NCI-H1417 treated with DMSO at 0.1 percent for 48 hours (cell line): ENCODE measurements at places on chromosomes 2 and 18.

DNA sequence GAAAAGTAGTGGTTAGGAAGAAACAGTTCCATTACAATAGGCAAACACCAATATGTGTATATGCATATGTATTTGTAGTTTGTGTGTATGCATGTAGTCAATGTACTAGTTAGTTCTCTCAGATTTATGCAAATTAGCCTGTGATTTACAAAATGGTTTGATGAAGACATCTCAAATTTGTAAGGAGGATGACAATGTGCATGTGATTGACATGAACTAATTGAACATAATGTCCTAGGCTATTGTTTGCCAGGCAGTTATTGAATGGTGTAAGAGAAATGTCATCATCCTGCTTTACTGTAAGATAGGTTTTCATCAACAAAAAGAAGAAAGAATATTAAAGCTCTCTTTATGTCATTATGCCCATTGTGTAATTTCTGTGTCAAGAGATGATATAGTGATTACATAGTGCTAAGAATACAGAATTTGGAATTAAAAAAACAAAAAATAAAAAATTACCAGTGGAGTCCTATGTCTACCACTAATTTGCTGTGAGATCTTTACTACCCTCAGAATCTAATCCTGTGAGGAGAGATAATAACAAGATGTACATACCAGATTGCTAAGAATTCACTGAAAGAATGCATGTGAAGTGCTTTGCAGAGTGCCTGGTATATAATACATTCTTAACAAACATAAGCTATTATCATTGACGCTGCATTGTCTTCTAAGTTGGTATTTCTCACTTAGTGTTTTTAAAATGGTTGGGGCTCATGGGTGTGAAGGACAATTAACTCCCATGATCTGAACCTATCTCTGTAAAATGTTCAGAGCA is 258.0 kb downstream of the CPS1 start:
- no peak for DNase-seq

DNA sequence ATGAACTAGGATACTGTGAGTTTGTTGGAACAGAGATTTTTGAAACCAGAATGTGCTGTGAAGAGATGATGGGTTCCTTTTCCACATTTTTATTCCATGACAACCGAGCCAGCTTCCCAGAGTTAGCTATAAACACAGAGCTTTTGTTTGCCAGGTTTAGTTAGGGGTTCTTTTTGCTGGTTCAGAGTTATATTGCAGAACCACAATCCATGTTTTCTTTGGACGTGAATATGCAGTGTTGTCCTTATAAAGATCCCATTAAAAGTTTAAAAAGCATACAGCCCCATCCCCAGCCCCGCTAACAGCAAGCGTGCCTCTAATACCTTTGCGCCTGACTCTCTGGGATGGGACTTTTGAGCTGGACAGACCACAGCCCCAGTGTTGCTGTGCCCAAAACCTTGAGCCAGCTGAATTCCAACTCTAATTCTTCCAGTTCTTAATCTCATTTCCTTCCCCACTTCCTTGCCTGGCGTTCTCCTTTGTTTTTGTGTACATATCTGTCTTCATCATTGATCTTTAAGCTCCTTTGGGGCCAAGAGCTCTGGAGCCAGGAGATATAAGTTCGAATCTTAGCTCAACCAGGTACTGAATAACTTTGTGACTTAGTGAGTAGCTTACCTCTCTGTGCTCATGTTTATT is 72.3 kb downstream of the SPATS2L start:
- no peak for DNase-seq

DNA sequence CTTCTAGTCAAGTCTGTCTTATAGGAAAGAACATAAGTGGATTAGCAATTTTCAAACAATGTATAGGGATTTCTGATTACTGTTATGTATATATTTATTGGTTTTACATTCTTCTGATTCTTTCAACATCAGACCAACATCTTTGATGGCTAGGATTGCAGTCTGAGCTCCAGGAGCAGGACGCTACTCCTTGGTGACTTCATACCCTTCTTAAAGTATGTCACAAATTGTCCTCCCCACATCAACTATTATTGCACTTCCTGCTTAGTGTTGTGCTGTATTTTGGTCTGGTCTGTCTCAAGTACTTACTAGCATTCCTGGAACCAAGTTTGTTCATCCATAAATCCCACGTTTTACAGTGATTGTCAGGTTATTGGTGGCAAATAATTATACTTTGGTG is 49.0 kb downstream of the MAP2 start:
- no peak for DNase-seq

DNA sequence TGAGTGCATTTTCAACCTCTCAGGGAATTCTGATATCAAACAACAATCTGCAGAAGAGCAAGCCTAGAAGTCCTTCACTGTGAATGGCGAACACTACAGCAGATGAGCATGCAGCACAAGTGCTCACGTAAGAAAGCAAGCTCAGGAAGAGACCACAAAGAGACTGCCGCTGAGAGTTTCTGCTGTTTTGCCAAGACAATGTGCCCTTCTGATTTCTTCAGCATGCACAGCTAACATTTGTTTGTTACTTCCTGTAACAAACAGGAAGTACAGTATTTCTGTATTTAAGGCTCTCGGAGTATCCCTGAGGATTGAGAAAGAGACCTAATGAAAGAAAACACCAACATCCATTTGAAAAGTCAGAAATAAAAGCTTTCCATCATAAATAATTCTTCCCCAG is 45.9 kb downstream of the MBOAT2 start:
- no peak for DNase-seq

GRCh38 chr2:81087646-81088045 is 783.1 kb upstream of the LRRTM1 start:
- DNase-seq, result no peak

- DNase-seq, result no peak
Observed at GRCh38 chr2:32960647-32961403, 14.1 kb downstream of the LTBP1 start.

DNA sequence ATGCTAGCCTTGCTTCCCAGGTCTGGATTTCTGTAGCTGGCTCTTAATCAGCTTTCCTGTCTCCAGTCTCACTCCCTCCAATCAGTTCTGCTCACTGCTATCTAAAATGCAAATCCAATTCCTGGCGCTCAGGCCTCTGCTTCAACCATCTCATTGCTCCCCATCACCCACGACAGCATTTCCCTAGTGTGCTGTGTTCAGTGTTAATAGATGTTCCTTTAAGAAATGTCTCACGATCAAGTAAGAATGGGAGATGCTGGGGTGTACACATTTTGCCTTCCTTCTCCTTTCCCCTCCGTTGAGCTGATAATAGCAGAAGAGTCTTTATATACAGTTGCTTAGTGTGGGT is 1.6 kb upstream of the PUM2 start:
- DNase-seq, result no peak

DNA sequence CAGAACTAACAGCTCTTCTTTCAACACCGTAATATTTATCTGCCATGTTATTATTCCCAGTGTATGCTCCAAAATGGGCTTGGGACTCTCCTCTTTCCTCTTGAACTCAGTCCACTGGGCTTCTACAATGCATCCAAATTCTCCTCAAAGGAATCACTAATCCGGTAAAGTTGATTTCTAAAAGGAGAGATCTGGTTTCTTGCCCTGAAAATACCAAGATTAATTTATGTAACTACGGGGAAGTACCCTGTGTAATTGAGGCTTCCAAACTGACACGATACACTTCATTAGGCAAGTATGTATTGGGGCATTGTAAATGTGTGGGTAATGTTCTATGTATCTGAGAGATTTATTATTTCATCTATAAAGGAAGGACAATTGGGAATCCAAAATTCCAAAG is 5.7 kb downstream of the NCKAP5 start:
- DNase-seq, result no peak

DNA sequence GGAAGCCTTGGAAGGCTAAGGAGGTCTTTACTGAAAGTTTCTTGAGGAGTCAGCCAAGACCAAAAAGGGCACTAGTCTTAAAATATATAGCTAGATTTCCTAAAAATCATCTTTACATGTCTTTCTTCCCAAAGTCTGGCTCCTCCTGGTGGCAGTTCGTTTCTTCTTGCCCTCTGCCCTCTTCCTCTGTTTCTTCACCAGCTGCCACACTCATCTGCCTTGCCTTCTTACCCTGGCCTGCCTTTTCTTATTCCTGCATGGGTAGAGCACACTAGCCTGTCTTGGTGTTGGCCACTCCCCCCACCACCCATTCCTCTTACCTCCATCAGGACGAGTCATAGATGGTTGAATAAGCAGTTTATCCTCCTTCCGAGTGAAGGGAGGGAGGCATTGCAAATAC is 129.8 kb downstream of the RAPGEF4 start:
- DNase-seq, result no peak

GRCh38 chr18:48490641-48491293 is 48.1 kb upstream of the CTIF start:
- no peak for DNase-seq

DNA sequence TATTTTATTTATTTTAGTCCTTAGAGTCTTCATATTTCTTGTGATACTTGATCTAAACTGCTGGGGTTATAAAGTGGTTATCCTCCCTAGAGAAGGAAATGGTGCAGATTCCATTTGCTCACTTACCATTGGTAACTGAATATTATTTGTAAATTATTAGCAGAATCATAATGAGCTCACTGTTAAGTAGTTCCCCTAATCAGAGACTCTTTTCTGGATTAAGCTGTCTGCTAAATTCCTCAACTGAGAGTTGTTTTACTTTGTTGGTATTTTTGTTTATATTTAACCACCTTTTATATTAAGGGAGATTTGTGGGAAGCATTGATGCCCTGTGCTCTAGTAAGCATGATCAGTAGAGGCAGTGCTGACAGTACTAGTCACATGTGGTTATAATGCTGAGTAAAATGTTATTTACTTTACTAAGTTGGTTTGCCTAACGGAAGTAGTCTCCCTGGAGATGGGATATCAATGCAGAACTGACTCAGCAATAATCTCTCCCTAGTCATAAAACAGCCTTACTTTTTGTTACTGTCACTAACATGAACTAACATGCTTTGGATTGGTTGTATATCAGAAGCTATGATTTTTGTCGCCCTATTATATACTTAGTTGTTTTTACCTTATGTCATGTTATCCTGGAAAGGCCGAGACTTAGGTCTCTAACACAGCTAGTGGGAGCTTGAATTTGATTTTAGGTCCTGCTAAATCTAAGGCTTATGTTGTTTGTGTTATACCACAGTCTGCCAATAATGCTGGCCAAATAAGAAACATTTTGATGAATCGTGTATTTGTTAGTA is 166.7 kb downstream of the MCFD2 start:
- no peak for DNase-seq

GRCh38 chr2:191500884-191501560 is 176.9 kb upstream of the NABP1 start:
- DNase-seq, result no peak

- DNase-seq, result no peak
Observed at GRCh38 chr18:35096677-35097011, 55.4 kb downstream of the MAPRE2 start.

GRCh38 chr18:49174478-49174877 is 223.7 kb upstream of the SMAD7 start:
- no peak for DNase-seq

DNA sequence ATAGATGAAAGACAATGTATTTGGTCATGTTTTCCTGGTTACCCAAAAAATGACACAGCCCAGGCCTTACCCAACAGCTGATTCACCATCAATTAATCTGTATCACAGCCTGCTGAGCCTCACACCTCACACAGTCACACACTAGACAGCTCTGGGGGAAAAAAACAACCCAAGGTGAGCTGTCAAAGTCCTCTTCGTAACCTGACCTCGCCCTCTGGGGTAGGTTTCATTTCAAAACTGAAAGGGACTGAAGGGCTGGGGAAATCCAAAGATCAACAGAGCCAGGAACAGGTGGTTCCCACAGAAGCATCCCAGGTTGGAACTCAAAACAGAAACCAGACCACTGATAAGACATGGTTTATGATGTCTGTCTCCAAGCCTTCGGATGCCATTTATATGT is 18.2 kb upstream of the PCBP1 start:
- no peak for DNase-seq

GRCh38 chr18:47990981-47991380 is 60.5 kb upstream of the SMAD2 start:
- DNase-seq, result no peak

DNA sequence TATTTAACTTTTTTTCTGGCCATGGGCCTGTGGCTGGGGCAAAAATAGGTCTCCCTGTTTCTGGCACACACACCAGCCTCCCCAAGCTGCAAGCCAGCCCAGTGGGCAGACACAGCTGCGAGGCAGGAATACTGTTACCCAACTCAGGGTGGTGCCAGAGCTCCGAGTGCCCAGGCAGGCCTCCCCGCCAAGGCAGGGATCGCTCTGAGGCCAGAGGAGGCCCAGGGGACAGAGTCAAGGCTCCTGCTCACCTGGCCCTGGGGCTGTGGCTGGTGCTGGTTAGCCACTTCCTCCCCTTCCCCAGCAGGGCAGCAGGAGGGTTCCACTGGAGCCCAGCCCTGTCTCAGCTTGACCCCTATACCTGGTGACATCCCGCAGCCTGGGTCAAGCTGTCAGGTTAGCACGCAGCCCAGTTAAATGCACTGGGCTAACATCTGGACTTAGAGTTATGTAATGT is 67.1 kb upstream of the EPAS1 start:
- DNase-seq, result no peak

- no peak for DNase-seq
Observed at GRCh38 chr2:73961274-73961673, 23.4 kb upstream of the TET3 start.

GRCh38 chr2:225137971-225138370 is 95.7 kb upstream of the DOCK10 start:
- no peak for DNase-seq

DNA sequence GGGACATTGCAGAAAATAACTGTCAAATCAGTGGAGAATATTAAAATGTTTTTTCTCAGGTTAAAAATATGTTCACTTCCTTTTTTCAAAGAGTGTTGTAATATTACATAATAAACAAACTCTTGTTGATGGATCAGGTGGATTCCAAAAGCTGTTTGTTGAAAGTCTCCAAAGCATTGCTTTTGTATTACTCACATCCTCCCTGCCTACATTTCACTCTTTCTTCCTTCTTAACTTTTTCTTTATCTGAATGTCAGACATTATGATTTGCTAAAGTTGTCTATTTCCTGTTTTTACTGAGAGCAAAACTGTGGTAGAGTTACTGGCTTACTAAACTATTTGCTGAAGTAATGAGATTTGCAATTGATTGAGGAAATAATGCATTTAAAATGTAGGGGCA is 92.1 kb downstream of the CDH19 start:
- no peak for DNase-seq
